ENCODE measurements at places on chromosomes 2 and 18. TPM values are rescaled to one million over a fixed set of nuclear protein-coding genes. Genes with fewer than 3 reads are reported as not detected.
A peak's percentile ranks its signal among the peaks of the same experiment; 100 is the strongest.

The BMP10 gene
- 0.19 TPM for total RNA-seq

GRCh38 chr2:36530178-36530982 is 67.6 kb downstream of the FEZ2 start:
- peaks cover 31% of the 10 kb centered on the region for H3K4me1 ChIP-seq
- peaks cover 12% of the 10 kb centered on the region for H3K36me3 ChIP-seq
- no peak overlapping the region for H3K4me3 ChIP-seq
- peak overlapping the region; percentile 31 for H3K27ac ChIP-seq

GRCh38 chr2:155412598-155412997 is 714.1 kb downstream of the KCNJ3 start:
- H3K27ac ChIP-seq: no peak overlapping the region
- H3K36me3 ChIP-seq: no peaks in the 10 kb centered on the region
- H3K4me3 ChIP-seq: no peak overlapping the region
- no peak for DNase-seq

DNA sequence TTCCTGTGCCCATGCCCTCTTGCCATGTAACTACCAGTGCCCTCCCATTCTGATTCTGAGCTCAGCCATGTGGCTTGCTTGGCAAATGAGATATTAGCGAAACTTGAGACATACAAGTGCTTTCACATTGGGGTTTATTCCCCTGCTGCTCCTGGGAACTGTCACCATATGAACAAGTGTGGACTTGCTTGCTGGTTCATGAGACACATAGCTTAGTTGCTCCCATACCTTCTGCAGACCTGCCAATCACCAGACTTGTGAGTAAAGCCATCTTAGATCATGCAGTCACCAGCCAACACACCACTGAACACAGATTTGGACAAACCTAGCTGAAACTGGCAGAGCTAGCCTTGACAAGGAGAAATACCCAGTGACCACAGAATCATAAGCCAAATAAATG is 155.1 kb downstream of the SS18 start:
- H3K4me3 ChIP-seq: no peak overlapping the region
- H3K36me3 ChIP-seq: no peaks in the 10 kb centered on the region

DNA sequence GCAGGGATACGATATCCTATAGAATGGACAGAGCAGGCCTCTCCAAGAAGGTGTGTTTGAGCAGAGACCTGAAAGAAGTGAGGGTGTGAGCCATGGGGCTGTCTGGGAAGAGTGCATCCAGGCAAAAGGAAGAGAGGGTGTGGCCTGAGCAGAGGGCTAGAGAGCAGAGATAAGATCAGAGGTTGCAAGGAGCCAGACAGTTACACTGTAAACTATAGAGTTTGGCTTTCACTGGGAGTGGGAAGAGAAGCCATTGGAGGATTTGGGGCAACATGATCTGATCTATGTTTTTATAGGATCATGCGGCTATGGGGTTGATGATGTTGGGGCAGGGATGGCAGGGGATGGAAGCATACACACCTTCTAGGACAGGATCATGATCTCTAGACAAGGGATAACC is 124.1 kb upstream of the MAP3K20 start:
- H3K27me3 ChIP-seq: no peaks in the 10 kb centered on the region
- no peak for DNase-seq
- H3K4me3 ChIP-seq: no peak overlapping the region
- no peaks in the 10 kb centered on the region for H3K4me1 ChIP-seq
- no peaks in the 10 kb centered on the region for H3K36me3 ChIP-seq
- H3K27ac ChIP-seq: no peak overlapping the region

GRCh38 chr2:190812506-190813294 is 67.9 kb upstream of the GLS start:
- H3K36me3 ChIP-seq: no peaks in the 10 kb centered on the region
- H3K27me3 ChIP-seq: peaks cover 7% of the 10 kb centered on the region
- no peak for DNase-seq
- no peaks in the 10 kb centered on the region for H3K4me1 ChIP-seq

DNA sequence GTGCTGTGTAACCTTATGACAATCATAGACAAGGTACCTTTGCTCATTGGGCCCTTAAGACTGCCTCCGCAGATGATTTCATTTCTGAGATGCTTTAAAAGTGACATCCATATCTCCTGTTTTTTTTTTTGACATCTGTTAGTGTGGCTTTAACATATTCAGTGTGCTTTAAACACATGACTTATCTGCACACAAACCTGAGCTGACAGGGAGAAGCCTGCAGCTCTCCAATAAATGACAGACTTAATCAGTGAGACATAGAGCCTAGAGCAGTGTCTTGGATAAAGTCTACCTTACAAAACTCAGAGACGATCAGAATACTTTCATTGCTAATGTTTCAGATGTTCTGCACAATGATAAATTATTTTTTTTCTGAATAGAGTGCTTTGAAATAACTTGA is 130.7 kb downstream of the UBE2E3 start:
- H3K4me3 ChIP-seq: no peak overlapping the region
- H3K27ac ChIP-seq: no peak overlapping the region
- no peaks in the 10 kb centered on the region for H3K27me3 ChIP-seq
- H3K4me1 ChIP-seq: no peaks in the 10 kb centered on the region
- H3K36me3 ChIP-seq: no peaks in the 10 kb centered on the region
- no peak for DNase-seq

The LDAH gene
- 8.5 TPM for total RNA-seq

- peaks cover 57% of the 10 kb centered on the region for H3K4me1 ChIP-seq
- H3K4me3 ChIP-seq: no peak overlapping the region
- H3K36me3 ChIP-seq: no peaks in the 10 kb centered on the region
- DNase-seq: no peak
Observed at GRCh38 chr2:73104933-73105332, 7.8 kb downstream of the RAB11FIP5 start.

GRCh38 chr18:29217124-29217915 is 1040.4 kb upstream of the CDH2 start:
- no peaks in the 10 kb centered on the region for H3K36me3 ChIP-seq
- H3K27me3 ChIP-seq: no peaks in the 10 kb centered on the region
- H3K27ac ChIP-seq: no peak overlapping the region
- no peak overlapping the region for H3K4me3 ChIP-seq
- no peak for DNase-seq

- no peak overlapping the region for H3K4me3 ChIP-seq
- H3K27ac ChIP-seq: no peak overlapping the region
- H3K27me3 ChIP-seq: no peaks in the 10 kb centered on the region
- no peak for DNase-seq
Observed at GRCh38 chr2:160730296-160730995, 236.8 kb upstream of the RBMS1 start.

- H3K4me1 ChIP-seq: peaks cover 18% of the 10 kb centered on the region
- H3K27ac ChIP-seq: no peak overlapping the region
- no peak overlapping the region for H3K4me3 ChIP-seq
- H3K36me3 ChIP-seq: no peaks in the 10 kb centered on the region
Observed at GRCh38 chr2:26864226-26864625, 16.3 kb downstream of the DPYSL5 start.

GRCh38 chr2:15120631-15121030 is 440.5 kb downstream of the NBAS start:
- no peaks in the 10 kb centered on the region for H3K36me3 ChIP-seq
- H3K4me1 ChIP-seq: no peaks in the 10 kb centered on the region
- H3K27me3 ChIP-seq: no peaks in the 10 kb centered on the region
- no peak for DNase-seq
- no peak overlapping the region for H3K27ac ChIP-seq

DNA sequence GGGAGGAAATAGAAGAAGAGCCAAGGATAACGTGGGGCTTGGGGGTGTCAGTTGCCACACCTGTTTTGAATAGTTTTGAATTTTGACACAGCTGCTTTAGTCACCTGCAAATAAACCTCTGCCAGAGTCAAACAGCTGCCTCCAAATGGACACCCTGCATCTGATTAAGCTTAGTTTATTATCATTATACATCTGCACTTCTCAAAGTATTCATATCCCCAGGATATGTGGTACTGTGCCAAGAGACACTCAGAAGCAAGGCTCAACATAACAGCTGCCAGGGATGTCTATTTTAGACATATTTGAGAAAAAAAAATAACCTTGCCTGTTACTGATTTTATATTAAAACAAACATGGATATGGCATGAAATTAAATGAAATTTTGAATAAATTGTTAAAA is 122.5 kb upstream of the WDR75 start:
- no peaks in the 10 kb centered on the region for H3K4me1 ChIP-seq
- no peak overlapping the region for H3K27ac ChIP-seq
- peaks cover 4% of the 10 kb centered on the region for H3K36me3 ChIP-seq
- no peaks in the 10 kb centered on the region for H3K27me3 ChIP-seq
- H3K4me3 ChIP-seq: no peak overlapping the region

The POTEJ gene
- total RNA-seq: not detected

DNA sequence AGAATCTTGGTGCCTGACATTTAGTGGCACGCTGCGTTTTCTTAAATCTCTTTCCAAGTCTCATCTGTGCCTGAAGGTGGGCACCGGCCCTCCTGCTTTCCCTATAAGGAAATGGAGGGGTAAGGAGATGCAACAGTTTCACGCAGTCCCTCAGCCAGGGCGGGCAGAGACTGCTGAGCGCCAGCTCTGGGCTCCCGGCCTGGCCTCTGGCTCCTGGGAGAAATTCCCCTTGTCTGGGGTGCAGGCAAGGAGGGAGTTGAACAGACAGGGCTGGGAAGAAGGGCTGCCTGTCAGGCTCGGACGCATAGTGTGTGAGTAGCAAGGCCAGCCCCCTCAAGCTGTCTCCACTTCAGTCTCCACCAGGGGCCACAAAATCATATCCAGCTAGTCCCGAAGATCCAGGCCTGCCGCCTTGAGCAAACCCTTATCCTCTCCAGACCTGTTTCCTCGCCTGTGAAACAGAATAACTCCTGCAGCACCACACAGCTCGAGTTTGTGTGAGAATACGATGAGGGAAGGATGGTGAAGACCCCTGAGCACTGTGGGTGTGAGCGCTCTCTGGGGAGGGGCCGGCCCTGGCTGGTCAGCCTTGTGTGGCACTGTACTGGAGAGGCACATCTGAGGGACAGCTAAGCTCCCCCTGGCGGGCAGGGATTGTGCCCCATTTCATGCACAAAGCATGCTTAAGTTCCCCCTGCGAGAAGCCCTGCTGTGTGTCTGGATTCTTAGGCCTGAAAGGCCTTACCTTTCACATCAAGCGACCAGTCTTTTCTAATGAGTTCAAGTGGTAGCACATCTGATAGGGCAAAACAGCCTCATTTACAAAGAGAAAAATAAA is 33.8 kb downstream of the SDC1 start:
- DNase-seq: no peak
- no peaks in the 10 kb centered on the region for H3K4me1 ChIP-seq
- H3K36me3 ChIP-seq: no peaks in the 10 kb centered on the region

DNA sequence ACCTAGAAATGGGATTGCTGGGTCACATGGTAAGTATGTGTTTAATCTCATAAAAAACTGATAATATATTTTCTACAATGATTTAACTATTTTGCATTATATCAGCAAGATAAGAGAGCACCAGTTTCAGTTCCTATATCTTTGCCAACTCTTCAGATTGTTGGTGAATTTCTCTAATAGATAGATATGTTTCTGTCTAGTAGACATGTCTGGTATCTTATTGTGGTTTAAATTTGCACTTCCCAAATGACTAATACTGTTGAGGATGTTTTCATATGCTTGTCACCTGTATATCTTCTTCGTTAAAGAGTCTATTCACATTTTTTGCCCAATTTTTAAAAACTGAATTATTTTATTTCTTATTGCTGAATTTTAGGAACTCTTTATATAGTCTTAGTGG is 113.8 kb upstream of the UXS1 start:
- no peaks in the 10 kb centered on the region for H3K27me3 ChIP-seq
- no peak for DNase-seq
- no peaks in the 10 kb centered on the region for H3K36me3 ChIP-seq
- no peaks in the 10 kb centered on the region for H3K4me1 ChIP-seq
- H3K4me3 ChIP-seq: no peak overlapping the region
- no peak overlapping the region for H3K27ac ChIP-seq

GRCh38 chr2:98946855-98947254 is 10.8 kb upstream of the CRACDL start:
- no peaks in the 10 kb centered on the region for H3K36me3 ChIP-seq
- no peak overlapping the region for H3K27ac ChIP-seq
- peaks cover 65% of the 10 kb centered on the region for H3K27me3 ChIP-seq
- DNase-seq: no peak

GRCh38 chr2:156340377-156340776 is 7.9 kb upstream of the NR4A2 start:
- H3K27ac ChIP-seq: peak overlapping the region; percentile 9
- DNase-seq: no peak
- H3K4me1 ChIP-seq: peaks cover 41% of the 10 kb centered on the region
- no peaks in the 10 kb centered on the region for H3K27me3 ChIP-seq
- H3K4me3 ChIP-seq: no peak overlapping the region
- H3K36me3 ChIP-seq: no peaks in the 10 kb centered on the region

The ONECUT2 gene
- 0.41 TPM for total RNA-seq

DNA sequence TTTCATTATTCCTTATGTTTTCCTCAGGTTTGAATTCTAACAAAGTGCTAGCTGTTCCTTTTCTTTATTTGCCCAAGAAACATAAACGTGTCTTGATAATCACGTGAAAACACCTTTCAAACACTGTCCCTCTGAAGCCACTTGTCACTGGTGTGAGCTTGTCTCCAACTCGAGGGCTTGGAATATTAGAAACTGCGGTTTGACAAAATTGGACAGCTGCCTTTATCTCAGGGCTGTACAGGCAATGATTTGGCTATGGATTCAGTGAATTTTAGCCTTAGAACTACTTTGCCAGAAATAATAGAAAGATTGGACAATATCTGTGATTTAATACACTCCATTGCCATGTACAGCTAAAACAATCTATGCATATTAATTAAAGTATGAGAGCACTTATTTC is 763.0 kb upstream of the ACVR2A start:
- no peaks in the 10 kb centered on the region for H3K27me3 ChIP-seq
- H3K36me3 ChIP-seq: no peaks in the 10 kb centered on the region
- peaks cover 10% of the 10 kb centered on the region for H3K4me1 ChIP-seq
- H3K27ac ChIP-seq: no peak overlapping the region
- no peak overlapping the region for H3K4me3 ChIP-seq
- DNase-seq: no peak

The PLEK gene
- total RNA-seq: 4.8 TPM

The MYOM1 gene
- total RNA-seq: 667 TPM
